ENCODE measurements at places on chromosomes 6 and 20.

DNA sequence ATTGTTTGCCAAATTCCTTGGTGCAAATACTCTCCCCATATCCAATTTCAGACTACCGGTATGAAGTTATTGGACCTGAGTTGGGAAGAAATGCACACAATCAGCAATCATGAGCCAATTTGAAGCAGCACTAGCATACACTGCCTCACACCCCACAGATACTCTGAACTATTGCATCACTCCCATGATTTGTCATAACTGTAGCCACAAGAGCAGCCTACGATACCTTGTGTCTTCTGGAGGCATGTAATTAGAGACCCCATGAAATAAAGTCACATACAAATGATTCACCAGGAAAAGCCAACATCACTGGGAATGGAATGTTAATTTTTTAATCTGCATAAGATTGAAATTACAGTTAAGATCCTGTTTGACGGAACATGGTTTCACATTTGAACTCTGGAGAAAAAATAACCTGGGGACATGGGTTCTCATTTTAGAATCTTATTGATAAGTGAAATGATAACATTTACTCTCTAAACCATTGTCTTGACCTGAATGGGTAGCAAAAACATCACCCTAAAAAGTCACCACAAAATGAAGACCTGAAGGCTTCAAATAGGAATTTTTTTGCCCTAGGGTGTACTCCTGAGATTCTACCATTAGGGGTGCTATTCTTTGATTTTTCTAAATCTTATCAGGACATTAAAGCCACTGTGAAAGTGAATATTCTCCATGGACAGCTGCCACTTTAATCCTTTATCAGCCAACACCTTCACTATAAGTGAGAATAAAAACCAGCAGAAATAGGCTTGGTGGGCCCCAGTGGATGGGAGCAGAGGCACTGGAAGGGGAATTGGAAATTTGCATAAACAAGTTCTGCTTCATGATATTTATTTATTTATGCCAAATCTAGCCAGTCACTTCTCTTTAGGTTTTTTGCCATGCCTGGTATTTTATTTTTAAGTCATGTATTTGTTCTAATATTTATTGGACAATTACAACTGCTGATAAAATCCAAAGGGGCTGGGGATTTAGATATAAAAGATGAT, 34.5 kb upstream of the HBS1L start:
- no peak for DNase-seq

- no peak for DNase-seq
Observed at GRCh38 chr6:16966791-16967469, 134.9 kb upstream of the STMND1 start.

GRCh38 chr6:43669050-43669921, 18.3 kb downstream of the MRPS18A start:
- no peak for DNase-seq

DNA sequence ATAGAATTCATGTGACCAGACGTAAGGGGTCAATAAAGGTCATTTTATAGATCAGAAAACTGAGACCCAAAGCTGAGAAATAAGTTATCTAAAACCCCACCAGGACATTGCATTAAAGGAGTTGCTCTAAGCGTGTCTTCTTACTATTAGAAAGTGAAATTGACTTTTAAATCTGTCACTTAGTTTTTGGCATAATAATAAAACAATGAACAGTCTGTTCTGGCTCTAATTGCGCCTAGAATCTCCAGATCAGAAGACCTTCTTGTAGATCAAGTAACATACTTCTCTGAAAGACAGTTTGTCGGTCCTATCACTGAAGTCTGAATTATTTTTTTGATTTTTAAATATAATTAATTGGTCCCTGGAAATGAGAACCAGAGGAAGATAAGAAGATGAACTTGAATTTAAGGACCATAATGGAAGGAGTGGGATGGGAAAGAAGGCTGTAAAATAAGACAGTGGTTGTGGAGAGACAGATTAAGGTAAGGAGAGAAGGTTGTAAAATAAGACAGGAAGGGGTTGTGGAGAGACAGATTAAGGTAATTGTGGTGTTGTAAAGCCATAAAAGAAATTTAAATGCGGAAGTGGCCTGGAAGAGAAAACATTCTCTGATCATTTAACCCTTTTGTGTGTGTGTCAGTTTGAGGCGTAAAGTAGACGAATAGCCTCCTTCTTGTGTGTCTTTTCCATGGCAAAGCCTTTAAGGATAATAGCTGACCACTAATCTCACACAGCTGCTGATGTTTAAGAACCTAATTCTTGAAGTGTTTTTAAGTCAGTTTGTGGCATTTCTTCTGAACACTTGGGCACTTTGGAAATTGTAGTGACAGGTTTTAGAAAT, 20.1 kb downstream of the TOP1 start:
- DNase-seq, result no peak

DNA sequence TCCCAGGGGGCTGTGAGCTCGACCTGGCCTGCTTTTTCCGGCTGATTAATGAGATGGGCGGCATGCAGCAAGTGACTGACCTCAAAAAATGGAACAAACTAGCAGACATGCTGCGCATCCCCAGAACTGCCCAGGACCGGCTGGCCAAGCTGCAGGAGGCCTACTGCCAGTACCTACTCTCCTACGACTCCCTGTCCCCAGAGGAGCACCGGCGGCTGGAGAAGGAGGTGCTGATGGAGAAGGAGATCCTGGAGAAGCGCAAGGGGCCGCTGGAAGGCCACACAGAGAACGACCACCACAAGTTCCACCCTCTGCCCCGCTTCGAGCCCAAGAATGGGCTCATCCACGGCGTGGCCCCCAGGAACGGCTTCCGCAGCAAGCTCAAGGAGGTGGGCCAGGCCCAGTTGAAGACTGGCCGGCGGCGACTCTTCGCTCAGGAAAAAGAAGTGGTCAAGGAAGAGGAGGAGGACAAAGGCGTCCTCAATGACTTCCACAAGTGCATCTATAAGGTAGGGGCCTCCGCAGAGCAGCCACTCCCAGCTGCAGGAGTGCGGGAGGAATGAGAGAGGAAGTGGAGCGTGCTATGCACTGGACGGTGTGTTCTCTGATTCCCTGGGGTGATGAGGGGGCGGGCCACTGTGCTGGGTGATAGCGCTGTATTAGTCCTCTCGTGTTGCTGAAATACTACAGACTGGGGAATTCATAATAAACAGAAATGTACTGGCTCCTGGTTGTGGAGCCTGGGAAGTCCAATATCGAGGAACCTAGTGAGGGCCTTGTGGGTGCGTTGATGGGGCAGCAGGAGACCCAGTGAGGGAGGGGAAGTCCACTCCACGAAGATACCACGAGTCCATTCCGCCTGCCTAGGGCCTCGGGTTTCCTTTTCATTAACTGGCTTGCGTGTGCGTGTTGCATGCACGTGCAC, 161.7 kb downstream of the DTNBP1 start:
- no peak for DNase-seq

- no peak for DNase-seq
Observed at GRCh38 chr20:13873831-13874230, 89.0 kb downstream of the NDUFAF5 start.

- DNase-seq, result no peak
Observed at GRCh38 chr20:36344517-36345132, 38.5 kb downstream of the DLGAP4 start.

GRCh38 chr6:52157301-52157941, 28.8 kb upstream of the IL17A start:
- DNase-seq, result no peak

DNA sequence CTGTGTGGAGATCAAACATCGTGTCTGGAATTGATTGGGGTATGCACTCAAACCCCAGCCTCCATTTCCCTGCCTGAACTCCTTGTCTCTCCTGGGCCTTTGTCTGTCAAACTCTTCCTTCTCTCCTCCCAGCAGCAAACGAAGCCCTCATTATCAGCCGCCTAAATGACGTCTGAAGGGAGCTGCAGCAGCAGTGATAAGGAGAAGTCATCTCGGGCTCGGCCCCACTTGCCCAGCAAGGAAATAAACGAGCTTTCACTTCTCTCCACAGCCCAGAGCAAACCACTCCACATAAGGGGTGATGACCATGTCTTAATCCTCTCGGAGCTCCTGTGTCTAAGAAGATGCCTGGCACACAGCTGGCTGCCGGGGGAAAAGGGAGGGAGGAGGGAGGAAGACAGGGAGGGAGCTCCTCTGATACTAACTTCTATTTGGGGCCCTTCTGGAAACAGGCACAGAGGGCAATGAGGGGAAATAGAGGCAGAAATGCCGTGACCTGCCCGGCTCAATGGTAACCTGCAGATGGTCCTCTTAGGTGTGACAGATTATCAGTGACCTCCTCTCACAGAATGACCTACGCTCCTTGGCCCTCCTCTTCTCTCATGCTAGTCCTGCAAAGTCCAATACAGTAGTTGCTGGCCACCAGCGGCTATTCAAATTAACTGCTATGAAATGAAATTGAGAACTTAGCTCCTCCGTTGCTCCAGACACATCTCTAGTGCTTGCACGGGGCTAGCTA, 100.4 kb downstream of the PXDC1 start:
- no peak for DNase-seq

DNA sequence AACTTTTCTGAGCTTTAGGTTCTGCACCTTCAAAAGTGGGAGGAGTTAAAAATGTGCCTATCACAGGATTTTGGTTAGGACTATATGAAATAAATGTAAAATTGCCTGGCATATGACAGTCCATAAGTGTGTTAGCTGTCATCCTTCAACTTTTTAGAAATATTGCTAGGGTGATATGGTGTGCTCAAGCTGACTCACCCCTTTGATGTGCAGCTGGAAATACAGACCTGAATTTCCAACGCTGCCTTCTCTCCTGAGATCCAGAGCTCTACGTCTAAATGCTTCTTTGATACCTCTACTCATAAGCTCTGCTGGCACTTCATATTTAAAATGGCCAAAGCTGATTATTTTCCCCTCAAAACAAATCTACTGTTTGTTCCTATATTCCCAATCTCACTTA, 2.7 kb downstream of the SLC35B3 start:
- DNase-seq, result no peak

GRCh38 chr6:16982807-16983206, 119.0 kb upstream of the STMND1 start:
- DNase-seq, result no peak

GRCh38 chr20:38217791-38218565, 42.6 kb downstream of the KIAA1755 start:
- DNase-seq, result no peak

DNA sequence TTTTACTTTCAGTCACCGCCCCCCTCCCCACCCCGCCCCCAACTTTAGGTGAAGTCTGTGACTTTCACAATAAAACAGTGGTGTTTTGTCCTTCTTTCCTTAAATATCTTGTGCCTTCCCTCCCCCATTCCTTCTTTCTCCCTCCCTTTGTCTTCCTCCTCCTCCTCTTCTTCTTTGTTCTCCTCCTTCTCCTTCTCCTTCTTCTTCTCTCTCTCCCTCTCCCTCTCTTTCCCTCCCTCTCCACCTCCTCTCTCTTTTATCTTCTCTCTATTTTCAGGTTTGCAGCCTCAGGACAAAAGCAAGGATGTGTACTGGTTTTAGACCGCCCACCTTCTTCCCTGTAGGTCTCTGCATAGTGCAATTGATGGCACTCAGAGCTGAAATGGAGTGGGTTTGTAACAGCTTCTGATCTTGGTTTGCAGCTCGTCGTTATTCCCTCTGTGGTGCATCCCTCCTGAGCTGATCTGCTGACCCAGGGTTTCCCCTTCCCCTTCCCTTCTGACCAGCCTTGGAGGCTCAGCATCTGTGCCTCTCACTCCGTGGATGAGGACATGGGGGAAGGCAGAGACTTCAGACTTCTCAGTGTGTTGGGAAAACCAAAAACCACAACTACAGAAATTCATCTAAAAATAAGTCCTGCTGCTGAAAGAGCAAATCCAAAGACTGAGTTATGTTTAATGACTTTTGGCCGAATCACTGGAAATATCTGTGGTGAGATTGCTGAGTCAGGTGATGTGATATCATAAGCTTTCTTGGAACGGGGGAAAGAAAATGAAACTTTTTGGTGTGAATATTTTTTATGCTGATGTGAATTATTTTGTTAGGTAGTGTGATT, 6.9 kb downstream of the VGLL2 start:
- DNase-seq, result no peak

- no peak for DNase-seq
Observed at GRCh38 chr6:160252073-160252813, 6.4 kb downstream of the SLC22A2 start.

GRCh38 chr20:40945754-40946450, 82.7 kb upstream of the TOP1 start:
- no peak for DNase-seq

DNA sequence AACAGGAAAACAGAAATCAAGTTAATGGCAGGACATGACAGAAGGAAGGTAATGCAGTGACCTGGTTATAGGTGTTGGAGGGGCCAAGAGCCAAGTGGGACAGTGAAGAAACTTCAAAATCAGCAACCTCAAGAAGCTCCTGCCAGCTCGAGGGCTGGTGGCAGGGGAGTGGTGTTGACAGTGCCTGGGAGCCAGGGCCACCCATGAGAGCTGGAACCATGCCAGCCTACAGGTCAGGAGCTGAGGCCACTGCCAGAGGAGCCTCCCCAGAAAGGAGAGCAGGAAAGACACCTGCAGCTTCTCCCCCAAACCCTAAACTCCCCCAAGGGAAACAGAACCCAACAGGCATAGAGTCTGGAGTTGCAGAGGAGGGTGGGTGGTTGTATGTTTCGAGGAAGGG, 262.1 kb downstream of the LRFN2 start:
- no peak for DNase-seq

GRCh38 chr6:75755704-75756103, 6.7 kb downstream of the MYO6 start:
- no peak for DNase-seq

DNA sequence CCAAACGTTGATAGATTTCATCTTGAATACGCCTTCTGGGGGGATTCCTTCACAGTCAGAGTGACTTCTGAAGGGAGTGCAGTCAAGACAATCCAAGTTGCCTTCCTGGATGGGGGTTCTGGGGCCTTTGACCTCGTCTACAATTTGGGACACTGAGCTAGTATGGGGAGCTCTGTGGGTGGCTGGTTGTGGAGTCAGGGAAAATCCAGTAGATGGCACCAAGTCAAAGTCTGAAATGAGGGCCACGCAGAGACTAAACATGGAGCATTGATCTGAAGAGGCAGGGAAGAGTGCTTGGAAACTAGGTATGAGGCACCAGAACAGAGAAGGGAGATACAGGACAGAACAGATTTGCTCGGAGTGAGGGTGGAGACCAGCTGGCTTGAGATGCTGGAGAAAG, 43.6 kb upstream of the CCN6 start:
- no peak for DNase-seq

GRCh38 chr20:50186151-50186885, 4.3 kb upstream of the CEBPB start:
- no peak for DNase-seq

GRCh38 chr6:110181131-110182030, 1.2 kb downstream of the CDC40 start:
- no peak for DNase-seq

- no peak for DNase-seq
Observed at GRCh38 chr20:35004749-35005462, 49.2 kb downstream of the MYH7B start.
